Activated CD4-positive, alpha-beta T cell treated with anti-CD3 and anti-CD28 coated beads, Interleukin-2, amount 10 ng/mL, durations not matched to agents 7 days and 5 days (primary cell): ENCODE measurements at places on chromosomes 5 and 9.
A peak's percentile ranks its signal among the peaks of the same experiment; 100 is the strongest.

GRCh38 chr5:79962575-79963222 lies 28.4 kb downstream of the MTX3 start:
- no peak for DNase-seq

- peak; percentile 12 for DNase-seq
Measured at GRCh38 chr5:30040488-30041118, 1152.9 kb upstream of the CDH6 start.

GRCh38 chr9:130235558-130236435 lies 29.8 kb upstream of the HMCN2 start:
- DNase-seq, result peak; percentile 67

DNA sequence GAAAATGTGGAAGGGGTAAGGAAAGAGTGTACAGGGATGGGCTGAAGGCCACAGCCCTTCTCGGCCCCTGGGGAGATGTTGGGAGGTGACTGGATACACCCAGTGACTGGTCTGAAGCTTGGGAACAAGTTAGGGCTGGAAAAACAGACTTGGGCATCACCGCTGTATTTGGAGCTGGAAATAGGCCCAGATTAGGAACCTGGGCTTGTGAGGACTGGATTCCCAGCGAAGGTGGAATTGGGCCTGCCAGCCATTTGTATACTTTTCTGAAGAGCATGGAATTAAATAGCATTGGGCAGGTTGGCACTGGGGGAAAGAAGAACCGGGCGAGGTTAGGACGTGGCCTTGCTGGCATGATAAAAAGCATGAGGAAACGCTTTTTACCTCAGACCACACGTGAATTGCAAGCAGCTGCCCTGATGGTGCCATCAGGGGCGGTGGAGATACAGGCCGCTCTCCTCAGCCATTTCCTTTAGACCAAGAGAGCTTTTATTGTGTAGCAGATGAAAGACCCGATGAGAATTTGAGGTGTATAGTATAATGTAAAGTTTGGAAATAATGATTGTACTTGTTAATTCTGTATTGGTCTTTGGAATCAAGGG lies 37.8 kb downstream of the OTULIN start:
- DNase-seq, result no peak

- peak; percentile 43 for DNase-seq
Measured at GRCh38 chr9:31119890-31120454, 1264.5 kb upstream of the ACO1 start.

GRCh38 chr9:99184110-99184474 lies 37.6 kb downstream of the ALG2 start:
- no peak for DNase-seq

DNA sequence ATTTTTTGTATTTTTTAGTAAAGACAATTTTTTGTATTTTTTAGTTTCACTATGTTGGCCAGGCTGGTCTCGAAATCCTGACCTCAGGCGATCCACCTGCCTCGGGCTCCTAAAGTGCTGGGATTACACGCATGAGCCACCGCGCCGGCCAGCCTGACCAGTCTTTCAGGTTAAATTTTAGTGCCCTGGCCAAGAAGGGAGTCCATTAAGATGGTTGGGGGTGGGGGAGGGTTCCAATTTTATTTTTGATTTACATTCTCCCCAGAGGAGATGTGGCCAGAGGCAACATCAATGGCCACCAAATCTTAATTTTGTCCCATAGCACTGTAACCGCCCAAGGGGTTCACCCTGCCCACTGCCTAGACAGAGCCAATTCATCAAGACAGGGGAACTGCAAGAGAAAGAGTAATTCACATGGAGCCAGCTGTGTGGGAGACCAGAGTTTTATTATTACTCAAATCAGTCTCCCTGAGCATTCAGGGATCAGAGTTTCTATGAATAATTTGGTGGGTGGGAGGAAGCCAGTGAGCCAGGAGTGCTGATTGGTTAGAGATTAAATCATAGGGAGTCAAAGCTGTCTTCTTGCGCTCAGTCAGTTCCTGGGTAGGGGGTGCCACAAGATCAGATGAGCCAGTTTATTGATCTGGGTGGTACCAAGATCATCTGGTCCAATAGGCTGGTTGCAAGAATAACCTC lies 24.7 kb downstream of the TBCA start:
- DNase-seq, result no peak

DNA sequence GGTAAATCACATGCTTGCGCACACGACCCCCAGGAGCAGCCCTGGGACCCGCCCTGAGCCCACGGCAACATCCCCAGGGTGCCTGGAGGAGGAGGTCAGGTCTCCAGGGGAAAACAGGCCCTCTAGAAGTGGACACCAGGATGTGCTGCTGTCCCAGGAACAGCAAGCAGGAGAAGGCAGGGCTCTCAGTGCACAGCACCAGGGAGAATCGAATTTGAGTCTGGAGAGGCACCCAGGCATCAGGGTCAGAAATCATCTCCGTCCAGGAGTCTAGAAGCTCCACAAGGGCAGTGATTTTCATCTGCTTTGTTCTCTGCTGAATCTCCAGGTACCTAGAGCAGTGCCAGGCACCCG lies 93.6 kb downstream of the PAX5 start:
- no peak for DNase-seq
